Stimulated activated CD8-positive, alpha-beta memory T cell treated with anti-CD3 and anti-CD28 coated beads, Interleukin-7, amount 100 ng/mL, for 1 hour (primary cell): ENCODE measurements at places on chromosomes 13 and 19.

DNA sequence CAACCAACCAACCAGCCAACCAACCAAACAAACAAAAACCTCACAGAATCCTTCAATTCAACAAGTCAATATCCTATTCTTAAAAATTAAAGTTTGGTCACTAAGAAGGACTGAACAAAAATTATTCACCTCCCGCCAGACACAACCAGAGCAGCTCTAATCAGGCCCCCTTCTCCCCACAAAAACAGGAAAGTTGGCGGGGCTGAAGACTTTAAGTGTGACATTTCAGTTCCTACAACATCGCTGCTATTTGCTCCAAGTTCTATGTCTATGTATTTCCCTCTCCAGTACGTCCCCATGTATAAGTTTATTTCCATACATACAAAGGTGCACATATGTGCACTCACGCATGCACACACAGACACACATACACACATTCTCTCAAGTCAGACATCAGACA, 32.8 kb upstream of the STK24 start:
- no peak for DNase-seq

- peak; percentile 26 for DNase-seq
These were observed 22.3 kb downstream of the TMEM161A start for GRCh38 chr19:19115954-19116353.

- no peak for DNase-seq
These were observed 117.8 kb downstream of the NALCN start for GRCh38 chr13:101298517-101298916.

- no peak for DNase-seq
These were observed 120.0 kb downstream of the EFNB2 start for GRCh38 chr13:106415442-106415841.
